ENCODE measurements at places on chromosomes 6 and 20.
A peak's percentile ranks its signal among the peaks of the same experiment; 100 is the strongest.

DNA sequence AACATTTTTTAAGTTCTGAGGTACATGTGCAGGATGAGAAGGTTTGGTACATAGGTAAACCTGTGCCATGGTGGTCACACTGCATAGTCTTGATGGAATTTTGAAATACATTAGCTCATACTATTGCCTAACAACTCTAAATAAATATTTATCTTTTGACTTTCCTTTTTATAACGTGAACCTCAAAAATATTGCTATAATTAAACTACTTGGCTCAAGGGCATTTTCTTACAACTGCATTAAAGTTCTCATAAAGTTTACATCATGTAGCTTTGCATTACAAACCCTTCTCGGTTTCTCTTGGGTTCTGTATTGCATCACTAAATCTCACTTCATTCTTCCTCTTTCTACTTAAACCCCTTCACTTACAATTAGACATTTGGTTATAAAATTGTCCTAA, 636.0 kb upstream of the PTCHD4 start:
- DNase-seq = no peak

DNA sequence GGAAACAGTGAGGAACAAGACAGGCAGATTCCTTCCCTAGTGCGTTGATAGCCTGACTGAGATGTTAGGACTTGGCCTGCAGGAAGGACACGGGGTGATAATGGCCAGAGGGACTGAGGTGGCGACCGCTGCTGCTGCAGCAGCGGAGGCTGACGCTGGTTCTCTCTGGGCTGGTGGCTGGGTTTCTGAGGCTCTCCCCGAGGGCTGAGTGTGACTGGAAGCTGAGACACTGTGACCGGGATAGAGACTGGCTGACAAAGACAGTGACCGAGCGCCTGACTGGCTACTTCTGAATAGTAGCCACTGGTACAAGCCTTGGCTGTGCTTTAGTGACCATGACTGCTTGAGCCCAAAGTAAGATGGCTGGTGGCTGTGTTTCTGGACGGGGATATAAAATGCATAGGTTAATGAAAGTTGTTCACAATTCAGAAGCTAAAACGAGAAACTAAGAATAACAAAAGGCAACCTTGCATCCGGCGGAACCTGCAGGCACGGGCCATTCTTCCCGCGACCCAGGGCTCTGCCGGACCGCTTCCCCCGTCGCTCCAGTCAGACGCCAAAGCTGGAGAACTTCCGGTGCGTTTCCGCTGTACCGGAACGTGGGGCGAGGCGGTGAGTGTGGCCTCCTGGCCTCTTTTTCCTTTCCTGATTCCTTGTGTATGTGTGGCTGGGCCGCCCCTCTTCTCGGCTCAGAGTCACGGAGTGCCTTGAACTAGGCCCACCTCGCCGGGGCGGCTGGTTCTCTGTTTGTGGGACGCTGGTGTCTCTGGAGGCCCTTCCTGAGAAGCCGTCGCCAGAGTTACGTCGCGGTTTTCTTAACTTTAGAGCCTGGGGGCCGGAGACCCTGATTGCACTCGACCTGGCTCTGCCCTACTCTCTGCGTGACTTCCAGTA, at the start of gene AAR2:
TSS of gene AAR2 (plus strand) at position 587 of the 894 bp plus-strand sequence. CDS start 3,391 bp downstream, outside the sequence.
- peak; percentile 72 for DNase-seq

DNA sequence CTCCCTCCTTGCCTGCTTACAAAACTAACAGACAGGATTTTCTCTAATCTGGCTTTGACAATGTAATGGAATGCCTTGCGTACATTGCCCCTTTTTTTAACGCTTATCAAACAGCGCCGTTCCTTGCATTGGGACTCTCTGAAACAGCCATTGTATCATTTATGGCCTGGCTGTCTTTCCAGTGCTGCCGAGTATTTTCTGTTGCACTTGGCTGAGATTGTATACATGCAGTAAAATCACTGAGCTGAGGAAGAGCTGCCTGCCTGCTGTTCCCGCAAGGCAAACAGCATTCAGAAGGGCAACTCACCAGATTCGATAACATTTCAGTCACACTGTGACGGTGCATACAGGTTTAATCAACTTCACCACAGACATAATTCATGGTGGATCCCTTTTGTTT, 106.0 kb downstream of the SH3BGRL2 start:
- no peak for DNase-seq

- no peak for DNase-seq
Observed at GRCh38 chr6:138555421-138555988, 56.2 kb upstream of the NHSL1 start.

- DNase-seq = no peak
Observed at GRCh38 chr6:149474108-149474935, 10.5 kb downstream of the ZC3H12D start.

- no peak for DNase-seq
Observed at GRCh38 chr6:5679691-5680090, 327.0 kb downstream of the NRN1 start.

DNA sequence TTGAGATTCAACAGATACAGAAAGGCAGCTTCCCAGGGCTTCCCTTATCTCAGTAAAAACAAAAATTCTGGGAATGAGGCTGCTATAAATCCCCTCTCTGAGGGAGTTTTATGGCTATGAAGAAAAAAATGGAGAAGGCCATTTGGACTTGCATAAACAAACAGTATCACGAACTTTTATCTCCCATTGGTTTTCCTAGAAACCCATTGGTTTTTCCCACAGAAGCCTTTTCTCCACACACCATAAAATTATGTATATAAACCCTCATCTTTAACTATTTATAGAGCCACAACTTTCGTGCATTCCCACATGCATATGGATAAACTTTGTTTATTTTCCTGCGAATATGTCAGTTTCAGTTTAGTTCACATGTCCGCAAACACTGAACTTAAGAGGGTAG, 36.2 kb upstream of the BTBD3 start:
- DNase-seq = no peak

All from CD4-positive, alpha-beta T cell treated with Interleukin-15 for 1 hour (primary cell).